ENCODE measurements at places on chromosomes 4 and X. TPM values are rescaled to one million over a fixed set of nuclear protein-coding genes. Genes with fewer than 3 reads are reported as not detected.

DNA sequence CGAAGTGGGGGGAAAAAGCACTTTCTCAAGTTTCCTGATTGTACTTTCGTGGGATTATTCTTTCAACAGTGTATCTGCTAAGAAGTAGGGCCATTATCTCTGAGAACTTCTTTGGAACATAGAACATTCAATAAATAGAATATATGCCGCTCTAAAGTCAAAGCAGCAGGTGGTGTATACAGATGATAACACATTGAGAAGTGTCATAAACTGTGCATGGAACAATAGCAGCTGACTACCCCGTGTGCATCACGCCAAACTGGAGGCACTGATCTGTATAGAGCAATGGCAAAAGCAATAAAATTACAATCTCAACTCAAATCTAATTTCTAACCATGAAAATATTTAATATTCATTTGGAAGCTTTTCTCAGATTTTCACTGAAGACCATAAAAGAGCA, 175.3 kb downstream of the DCTD start:
- no peak for DNase-seq

DNA sequence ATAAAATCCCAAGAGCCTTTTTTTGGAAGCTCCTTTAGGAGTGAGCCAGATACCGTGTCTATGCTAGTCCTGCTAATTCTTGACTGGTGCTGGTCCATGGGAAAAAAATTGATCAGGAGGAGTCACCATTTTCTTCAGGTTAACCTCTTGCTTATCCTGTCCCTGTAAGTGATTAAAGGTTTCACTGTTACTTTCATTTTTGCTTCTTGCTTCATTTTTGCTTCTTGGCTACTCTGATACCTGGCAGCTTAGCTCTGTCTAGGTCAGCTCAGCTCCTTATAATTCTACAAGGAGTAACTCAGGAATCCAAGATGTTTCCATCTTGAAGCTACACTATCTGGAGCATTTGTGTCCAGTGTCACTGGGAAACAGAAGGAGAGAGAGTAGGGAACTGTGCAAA, 45.7 kb downstream of the AFM start:
- no peak for DNase-seq

GRCh38 chr4:57504139-57504538, 394.0 kb upstream of the IGFBP7 start:
- DNase-seq: no peak

DNA sequence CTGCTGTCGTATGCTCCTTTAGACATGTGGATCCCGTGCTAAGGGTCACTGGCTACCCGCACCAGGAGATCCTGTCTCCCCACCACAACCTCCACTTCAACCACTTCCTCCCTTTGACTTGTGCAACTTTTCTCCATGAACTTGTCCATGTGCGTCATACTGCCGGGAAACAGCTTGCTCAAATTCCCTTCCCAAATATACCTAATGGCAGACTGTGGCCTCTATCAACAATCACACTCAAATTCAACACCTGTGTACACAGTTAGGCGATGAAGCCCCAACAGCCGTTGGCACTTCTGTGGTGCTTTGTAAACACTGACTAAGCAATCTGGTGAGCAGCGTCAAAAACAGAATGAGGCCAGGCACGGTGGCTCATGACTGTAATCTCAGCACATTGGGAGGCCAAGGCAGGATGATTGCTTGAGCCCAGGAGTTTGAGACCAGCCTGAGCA, 49.5 kb downstream of the CD99L2 start:
- no peak for DNase-seq

DNA sequence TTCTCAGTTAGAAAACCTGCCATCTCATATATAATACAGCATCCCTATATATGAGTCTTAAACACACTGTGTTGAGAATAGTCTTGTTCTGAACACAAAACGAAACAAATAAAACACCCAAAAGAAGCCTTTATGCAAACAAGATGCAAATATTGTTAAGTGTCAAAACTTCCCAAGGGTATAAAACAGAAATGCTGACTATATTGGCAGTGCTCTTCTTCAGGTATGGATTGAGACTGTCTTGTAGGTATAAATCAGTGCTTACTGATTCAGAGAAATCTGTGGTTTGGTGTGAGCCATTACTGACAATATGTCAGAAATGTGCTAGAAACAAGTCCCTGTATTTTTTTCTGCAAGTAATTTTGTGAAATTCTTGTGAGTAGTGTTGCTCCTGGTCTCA, 82.8 kb upstream of the CTSO start:
- no peak for DNase-seq

The TGIF2LX gene
- not detected for total RNA-seq

The SOWAHD gene
- total RNA-seq: 0.54 TPM

GRCh38 chr4:41485041-41485440, 52.9 kb upstream of the LIMCH1 start:
- DNase-seq: no peak

GRCh38 chr4:156820931-156821330, 150.7 kb downstream of the PDGFC start:
- DNase-seq: no peak

GRCh38 chr4:37762294-37762990, 64.0 kb upstream of the PGM2 start:
- no peak for DNase-seq

DNA sequence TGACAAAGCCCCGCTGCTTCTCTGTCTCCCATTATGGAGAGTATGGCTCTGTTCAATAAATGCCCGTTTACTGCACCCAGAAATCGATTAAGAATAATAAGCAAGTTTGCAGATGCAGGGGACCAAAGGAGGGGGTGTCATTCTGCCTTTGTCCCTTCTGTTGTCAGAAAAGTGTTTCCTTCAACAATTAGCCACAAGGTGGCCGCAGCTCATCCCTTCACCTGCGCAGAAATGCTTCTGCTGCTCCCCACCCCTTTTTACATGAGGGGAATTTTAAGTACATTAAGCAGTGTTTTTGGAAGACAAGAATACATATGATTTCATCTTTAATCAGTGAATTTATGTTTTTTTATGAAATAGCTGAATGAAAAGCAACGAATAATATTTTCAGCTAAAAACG, 175.6 kb upstream of the ARX start:
- no peak for DNase-seq

- DNase-seq: peak; percentile 14
These were observed 2265.1 kb downstream of the PCDH7 start for GRCh38 chr4:32985256-32985655.

DNA sequence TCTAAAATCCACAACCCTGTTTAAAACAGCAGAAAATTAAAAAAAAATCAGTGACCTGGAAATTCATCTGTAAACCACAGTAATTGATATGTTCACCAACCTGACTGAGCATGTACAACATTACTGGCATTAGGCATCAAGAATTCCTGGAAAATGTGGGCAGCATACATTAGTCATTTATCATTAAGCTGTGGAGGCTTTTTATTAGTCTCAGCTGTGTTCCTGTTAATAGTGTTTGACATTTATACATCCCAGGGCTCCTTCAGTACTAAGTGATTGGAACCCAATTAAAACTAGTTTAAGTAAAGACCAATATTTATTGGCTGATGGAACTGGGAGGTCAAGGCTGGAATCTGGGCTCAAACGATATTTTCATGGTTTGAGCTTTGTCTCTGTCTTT, 227.3 kb upstream of the GIMD1 start:
- DNase-seq: no peak

DNA sequence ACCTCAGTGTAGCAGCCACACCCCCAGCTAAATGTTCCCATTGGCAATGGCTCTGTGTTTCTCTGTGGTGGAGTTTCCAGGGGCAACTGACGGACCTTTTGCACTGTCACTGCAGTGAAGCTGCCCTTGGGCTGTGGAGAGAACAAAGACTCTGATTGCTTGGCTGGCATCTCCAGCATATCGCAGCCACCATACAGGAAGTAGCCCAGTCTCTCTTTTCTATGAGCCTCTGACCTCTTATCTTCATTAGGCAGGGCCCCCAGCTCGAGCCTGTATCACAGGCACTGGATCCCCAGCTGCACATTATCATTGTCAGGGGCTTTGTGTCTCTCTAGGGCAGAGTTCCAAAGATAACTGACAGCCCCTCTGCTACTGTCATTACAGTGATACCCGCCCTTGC, 483.5 kb downstream of the ARAP2 start:
- DNase-seq: no peak

The TMEM271 gene
- total RNA-seq: 6.2 TPM

- DNase-seq: peak; percentile 53
These were observed 85.7 kb upstream of the PTPN13 start for GRCh38 chr4:86508436-86508835.

GRCh38 chrX:76931518-76931917, 504.0 kb downstream of the MAGEE1 start:
- no peak for DNase-seq

DNA sequence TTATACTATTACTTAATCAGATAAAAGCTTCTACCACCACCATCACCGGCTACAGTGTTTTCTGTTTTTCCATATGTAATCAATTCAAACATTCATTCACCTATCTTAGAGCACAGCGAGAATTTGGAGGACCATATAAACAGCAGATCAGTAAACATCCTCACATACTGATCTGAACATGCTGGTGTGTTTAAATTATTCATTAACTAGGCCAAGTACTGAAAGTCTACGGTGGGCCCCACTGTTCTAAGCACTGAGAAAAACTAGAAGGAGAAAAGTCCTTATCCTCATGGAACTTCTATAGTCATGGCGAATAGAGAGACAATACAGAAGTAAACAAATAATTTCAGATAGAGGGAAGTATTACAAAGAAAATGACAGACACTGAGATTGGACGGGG, 176.6 kb downstream of the NR3C2 start:
- DNase-seq: no peak

The NSG1 gene
- 10.6 TPM for total RNA-seq

The HTN3 gene
- total RNA-seq: not detected

GRCh38 chrX:444305-444704, 57.6 kb upstream of the PPP2R3B start:
- no peak for DNase-seq

The MAP9 gene
- total RNA-seq: 21.0 TPM

GRCh38 chrX:78527263-78527662, 131.9 kb downstream of the RTL3 start:
- DNase-seq: peak; percentile 41

The DRP2 gene
- total RNA-seq: 4.2 TPM

- DNase-seq: no peak
These were observed 177.5 kb downstream of the DCLK2 start for GRCh38 chr4:150255610-150256224.

- DNase-seq: no peak
These were observed 159.7 kb downstream of the SH2D1A start for GRCh38 chrX:124506066-124506465.

The MGAT4D gene
- total RNA-seq: not detected

The PNMA5 gene
- total RNA-seq: not detected

The HHIP gene
- total RNA-seq: 4.0 TPM

The CSN1S1 gene
- not detected for total RNA-seq

GRCh38 chrX:118459494-118459893, 36.1 kb upstream of the DOCK11 start:
- DNase-seq: peak; percentile 8

- peak; percentile 73 for DNase-seq
These were observed 155.7 kb downstream of the PAPSS1 start for GRCh38 chr4:107564326-107564725.

The TXLNG gene
- total RNA-seq: 9.8 TPM

- no peak for DNase-seq
These were observed 1393.4 kb upstream of the PCDH7 start for GRCh38 chr4:29326816-29327215.

- DNase-seq: no peak
These were observed 197.0 kb downstream of the CAMK2D start for GRCh38 chr4:113564493-113564892.

GRCh38 chr4:6121276-6121850, 79.0 kb downstream of the JAKMIP1 start:
- DNase-seq: no peak

The RTL9 gene
- total RNA-seq: 0.91 TPM

The CXCL13 gene
- total RNA-seq: not detected

DNA sequence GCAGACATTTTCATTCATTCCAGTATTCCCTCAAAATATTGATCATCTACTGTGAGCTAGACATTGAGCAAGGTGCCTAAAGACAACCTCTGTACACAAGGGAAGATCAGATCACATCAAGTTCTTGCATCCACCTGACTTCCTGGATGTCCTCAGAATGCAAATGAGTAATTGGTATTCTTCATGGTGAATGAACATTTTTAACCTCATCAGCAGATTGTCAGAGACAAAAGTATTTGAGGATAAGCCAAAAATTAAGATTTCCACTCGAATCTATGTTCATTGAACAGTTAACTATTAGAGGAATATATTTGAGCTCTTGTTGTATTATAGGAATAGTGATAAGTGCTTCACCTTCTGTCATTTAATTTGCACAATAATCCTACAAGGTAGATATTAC, 1.3 kb downstream of the SMARCAD1 start:
- DNase-seq: no peak

DNA sequence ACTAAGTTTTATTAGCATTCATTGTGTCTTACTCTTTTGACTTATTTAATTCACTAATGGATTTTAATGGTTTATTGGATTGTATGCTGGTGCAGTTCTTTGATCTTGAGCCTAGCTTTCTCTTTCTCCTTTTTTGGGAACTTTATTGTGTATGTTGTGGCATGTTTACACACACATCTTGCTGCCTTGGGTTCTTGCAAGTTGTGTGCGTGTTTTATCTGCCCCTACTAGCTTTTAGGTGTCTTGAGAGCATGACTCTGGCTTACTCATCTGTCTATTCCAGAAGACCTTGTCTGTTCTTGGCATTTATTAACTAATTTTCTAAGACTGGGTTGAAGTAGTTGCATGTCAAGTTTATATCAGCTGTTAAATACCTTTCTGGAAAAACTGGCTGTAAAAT, 2.7 kb downstream of the TMEM165 start:
- DNase-seq: peak; percentile 32

All from astrocyte (in vitro differentiated cells and primary cell).